ENCODE measurements at places on chromosomes 2 and 18. TPM values are rescaled to one million over a fixed set of nuclear protein-coding genes. Genes with fewer than 3 reads are reported as not detected.

GRCh38 chr2:230161184-230161583, 58.6 kb downstream of the SP110 start:
- no peak for DNase-seq

DNA sequence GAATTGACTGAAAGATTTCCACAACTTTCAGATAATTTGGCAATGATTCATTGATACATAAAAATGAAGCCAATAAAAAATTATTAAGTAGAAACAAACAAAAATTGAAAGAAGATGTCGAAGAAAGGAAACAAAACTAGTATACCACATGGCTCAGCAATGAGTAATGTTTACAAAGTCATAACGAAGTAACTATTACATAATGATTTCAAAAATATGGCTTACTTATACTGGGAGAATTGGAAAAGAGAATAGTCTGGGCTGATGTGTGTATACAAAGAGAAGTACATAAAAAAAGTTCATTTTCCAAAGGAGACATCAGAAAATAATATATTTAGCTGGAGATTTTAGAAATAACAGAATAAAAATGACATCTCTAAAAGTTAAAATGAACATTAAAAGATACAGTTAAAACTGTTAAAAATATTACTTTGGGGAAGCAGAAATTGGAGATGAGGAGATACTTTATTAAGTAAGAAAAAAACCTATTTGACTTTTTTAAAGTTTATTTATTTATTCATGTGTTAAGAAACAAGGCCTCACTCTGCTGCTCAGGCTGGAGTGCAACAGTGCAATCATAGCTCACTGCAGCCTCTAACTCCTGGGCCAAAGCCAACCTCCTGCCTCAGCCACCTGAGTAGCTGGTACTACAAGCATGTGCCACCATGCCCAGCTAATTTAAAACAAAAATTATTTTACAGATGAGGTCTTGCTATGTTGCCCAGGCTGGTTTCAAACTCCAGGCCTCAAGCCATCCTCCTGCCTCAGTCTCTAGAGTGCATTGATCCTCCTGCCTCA, 409.7 kb upstream of the PIK3C3 start:
- DNase-seq = no peak

DNA sequence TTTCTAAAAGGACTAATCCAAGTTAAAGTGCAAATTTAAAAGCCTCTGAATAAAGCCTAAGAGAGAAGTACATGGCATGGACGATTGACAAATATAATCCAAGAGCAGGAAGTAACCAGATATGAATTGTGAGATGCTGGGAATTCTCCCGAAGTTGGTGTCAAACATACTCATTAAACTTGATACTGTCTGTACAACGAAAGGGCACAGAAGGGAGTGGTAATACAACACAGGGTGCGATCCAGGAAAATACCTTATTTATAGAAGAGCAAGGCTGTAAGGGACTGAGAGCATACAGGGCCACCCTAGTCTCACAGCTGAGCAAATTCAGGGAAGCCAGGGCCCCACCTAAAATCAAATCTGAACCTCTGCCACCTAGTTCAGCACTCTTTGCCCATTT, 41.6 kb downstream of the SEMA4F start:
- no peak for DNase-seq

DNA sequence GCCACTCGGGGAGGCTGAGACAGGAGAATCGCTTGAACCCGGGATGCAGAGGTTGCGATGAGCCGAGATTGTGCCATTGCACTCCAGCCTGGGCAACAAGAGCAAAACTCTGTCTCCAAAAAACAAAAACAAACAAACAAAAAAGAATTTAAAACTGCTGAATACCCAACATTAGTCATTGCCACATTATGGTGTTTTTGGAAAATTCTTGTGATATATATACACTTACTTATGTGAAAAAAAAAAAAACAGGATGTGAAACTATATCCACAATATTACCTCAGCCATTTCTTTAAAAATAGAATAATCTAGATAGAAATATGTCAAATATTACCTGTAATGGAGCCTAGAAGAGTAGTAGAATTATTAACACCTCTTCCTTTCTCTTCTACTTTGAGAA, 288.3 kb upstream of the FN1 start:
- DNase-seq = no peak

- no peak for DNase-seq
Measured at GRCh38 chr2:128196026-128196425, 105.0 kb downstream of the UGGT1 start.

- no peak for DNase-seq
Measured at GRCh38 chr2:100722125-100722524, 97.8 kb upstream of the NPAS2 start.

The NEU4 gene
- not detected for total RNA-seq

The GALNT5 gene
- 3.2 TPM for total RNA-seq

Data from vagina (tissue), 2 donors.